ENCODE measurements at places on chromosomes 1 and 21.

DNA sequence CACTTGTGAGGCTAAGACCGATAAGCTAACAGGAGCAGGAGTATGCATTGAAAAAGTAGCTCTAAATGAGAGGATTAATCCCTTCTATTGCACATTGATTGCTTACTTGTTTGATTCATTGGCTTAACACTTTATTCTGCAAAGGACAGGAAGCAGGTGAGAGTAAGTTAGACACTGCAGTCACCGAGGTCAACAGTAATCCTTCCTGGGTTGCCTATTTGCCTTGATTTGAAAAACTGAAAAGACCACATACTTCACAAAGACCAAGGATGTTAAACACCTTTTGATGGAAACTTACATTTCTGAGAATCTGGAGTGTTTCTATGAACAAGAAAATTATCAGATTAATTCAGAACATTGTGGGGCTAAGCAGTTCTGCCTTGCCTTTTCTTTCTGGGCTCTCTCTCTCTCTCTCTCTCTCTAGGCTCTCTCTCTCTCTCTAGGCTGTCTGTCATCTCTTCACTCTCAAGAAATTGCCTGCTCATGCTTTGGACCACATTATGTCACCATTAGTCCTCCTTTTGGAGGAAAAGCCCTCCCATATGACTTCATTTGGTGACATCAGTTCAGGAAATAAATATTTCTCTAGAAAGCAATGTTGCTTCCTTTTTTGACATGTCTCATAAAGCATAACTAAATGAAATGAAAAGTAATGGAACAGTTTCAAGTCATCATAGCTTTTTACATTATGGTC, 103.8 kb downstream of the TNFSF18 start:
- DNase-seq: no peak

DNA sequence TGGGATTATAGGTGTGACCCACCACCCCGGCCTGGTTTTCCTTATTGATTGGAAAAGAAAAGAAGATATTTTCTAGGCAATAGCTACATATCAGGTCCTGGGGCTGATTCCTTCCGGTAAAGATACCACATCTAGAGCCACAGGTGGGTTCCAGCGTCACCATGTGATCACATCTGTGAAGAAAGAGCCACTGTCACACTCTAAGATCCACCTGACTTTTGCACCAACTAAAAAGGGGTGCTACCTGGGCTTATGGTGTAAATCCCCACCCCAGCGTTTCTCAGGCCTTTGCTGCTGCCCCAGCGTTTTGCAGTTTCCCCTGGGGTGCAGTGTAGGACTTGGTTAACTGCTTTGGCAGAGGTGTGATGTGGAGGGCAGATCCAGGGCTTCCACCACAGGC, 22.3 kb upstream of the PDE9A start:
- DNase-seq: no peak

DNA sequence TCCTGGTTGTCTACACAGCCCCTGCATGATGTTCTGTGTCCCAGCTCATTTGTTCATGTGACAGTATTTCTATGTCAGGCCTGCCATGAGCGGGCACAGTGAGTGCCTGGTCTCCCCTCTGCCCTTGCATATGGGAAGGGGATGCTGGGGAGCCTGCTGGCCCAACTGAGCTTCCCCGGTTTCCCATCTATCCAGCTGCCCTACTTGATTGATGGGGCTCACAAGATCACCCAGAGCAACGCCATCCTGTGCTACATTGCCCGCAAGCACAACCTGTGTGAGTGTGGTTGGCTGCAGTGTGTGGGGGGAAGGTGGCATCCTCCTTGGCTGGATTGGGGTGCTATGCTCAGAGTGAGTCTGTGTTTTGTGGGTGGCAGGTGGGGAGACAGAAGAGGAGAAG, 1.5 kb downstream of the GSTM4 start:
- DNase-seq: no peak

DNA sequence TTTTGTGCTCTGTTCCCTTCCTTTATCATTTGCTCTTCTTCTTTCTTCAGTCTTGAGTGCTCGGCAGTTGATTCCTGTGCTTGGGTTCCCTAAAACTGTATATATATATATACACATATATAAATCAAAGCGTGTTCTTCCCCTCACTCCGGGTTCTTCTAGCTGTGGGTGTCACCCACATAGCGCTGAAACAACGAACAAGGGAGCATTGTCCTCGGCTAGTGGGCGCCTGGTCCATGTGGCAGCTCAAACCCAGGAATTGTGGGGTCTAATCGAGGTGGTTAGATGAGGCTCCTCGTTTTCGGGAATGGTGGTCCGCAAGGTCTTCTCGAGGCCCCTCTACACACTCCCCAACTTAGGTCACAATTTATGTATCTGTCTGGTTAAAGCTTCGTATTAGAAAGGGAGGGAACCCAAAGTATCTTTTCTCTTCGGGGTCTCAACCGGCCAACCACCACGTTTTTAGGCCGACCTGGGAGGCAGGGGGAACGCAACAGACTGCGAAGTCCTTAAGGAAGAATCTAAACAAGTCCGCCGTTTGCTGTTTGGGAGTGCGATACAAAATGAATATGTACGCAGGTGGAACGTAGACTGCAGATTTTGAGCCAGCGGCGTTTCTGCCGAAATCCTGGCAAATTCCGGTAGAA, 504 bp upstream of the SDHC start:
- no peak for DNase-seq

GRCh38 chr21:41222247-41223068, 54.5 kb downstream of the BACE2 start:
- DNase-seq: no peak

- DNase-seq: no peak
These were observed 82.1 kb downstream of the RRAGC start for GRCh38 chr1:38777464-38777957.

DNA sequence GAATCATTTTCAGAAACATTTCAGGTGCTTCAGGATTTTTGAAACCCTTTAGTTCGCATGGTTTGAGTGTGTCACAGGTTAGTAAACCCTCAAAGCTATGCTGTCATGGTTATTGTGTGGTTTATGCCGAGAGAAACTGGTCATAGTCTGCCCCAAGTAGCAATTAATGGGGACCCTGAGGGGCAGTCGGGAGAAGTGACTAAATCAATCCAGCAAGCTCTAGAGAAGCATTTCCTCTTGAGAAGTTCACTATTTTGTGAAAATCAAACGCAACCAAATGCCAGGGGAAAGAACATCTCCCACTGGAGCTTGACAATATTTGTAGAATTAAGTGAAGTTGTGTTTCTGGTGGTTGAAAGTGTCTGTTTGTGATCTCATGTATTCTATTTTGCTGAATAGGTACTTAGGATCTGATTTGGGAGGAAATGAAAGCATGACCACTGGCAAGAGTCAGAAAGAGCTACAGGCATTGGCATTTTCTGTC, 63.0 kb upstream of the BACH1 start:
- no peak for DNase-seq

- no peak for DNase-seq
These were observed 100.7 kb downstream of the RGL1 start for GRCh38 chr1:183905508-183906113.

GRCh38 chr1:99682291-99682751, 36.4 kb downstream of the PALMD start:
- DNase-seq: no peak

GRCh38 chr21:30468900-30469714, 11.1 kb downstream of the KRTAP19-1 start:
- DNase-seq: no peak

DNA sequence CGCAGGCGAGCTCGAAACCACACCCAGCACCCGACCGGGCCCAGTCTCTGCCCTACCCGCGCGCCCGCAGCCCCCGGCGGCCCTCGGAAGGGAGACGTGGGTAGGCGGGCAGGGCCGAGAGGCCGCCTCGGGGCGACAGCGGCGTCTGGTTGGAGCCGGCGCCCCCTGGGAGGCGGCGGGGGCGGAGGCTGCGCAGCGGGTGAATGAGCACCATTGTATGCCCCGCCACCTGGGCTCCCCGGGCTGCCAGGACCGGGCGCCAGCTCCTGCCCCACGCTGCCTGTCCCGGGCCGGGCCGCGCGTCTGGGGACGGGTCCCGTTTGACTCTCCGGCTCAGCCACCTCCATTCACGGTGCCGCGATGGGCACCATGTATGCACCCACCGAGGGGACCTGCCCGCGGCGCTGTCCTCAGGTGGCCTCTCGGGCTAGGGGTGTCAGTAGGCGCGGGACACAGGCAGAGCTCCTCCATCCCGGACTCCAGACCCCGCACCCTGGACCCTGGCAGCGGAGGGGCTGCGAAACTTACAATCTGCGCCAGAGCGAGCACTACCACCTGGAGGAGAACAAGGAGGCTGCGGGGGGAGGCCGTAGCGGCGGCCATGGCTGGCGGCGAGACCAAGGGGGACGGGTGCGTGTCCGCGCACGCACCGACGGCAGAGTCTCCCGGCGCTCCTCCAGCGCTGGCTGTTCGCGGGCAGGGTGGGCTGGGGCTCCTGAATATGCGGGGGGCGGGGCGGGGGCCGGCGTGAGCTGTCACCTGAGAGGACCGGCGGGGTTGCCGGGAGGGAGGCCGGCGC, at the start of gene COL9A2:
COL9A2 (minus strand) TSS at position 692 of the 799 bp plus-strand sequence; CDS start at position 603, 89 bp downstream.
- DNase-seq: peak; percentile 16

- DNase-seq: no peak
These were observed 23.6 kb upstream of the PSEN2 start for GRCh38 chr1:226846786-226847185.

GRCh38 chr1:59310549-59311250, 13.8 kb downstream of the FGGY start:
- DNase-seq: no peak

GRCh38 chr1:231748760-231749415, 122.3 kb downstream of the DISC1 start:
- no peak for DNase-seq

GRCh38 chr1:222529181-222529580, 18.7 kb downstream of the HHIPL2 start:
- DNase-seq: no peak

- DNase-seq: no peak
These were observed 11.7 kb upstream of the CR1L start for GRCh38 chr1:207633226-207633625.

- DNase-seq: no peak
These were observed 79.2 kb downstream of the MORN1 start for GRCh38 chr1:2312160-2312514.

GRCh38 chr1:4585216-4585615, 69.2 kb upstream of the AJAP1 start:
- no peak for DNase-seq

DNA sequence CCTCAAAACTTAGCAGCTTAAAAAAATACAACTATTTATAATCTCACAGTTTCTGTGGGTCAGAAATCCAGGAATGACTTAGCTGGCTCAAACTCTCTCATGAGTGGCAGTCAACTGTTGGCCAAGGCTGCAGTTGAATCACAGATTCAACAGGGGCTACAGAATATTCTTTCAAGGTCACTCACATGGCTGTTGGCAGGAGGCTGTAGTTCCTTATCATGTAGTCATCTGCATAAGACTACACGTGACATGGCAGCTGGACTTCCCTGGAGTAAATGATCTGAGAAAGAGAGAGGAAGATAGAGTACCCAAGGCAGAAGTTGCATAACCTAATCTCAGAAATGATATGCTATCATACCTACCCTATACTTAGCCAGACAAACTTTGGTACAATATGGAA, 75.2 kb upstream of the TSPAN2 start:
- no peak for DNase-seq

- DNase-seq: no peak
These were observed 4.5 kb upstream of the DDR2 start for GRCh38 chr1:162627662-162628296.

DNA sequence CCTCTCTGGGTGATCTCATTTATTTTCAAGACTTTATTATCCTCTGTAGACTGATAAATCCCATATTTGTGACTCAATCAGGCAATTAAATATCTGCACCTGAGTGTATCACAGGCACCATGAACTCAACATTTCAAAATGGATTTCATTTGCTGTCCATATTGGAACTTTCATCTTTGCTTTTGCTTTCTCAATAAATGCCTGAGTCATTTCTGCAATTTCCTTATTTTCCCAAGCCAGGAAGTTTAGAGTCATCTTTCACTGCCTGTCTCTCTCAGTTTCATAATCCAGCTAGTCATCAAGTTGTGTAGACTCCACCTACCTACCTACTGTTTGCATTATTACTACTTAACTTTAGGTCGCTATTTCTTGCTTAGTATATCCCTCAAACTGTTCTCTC, 540.9 kb downstream of the LMO4 start:
- no peak for DNase-seq

DNA sequence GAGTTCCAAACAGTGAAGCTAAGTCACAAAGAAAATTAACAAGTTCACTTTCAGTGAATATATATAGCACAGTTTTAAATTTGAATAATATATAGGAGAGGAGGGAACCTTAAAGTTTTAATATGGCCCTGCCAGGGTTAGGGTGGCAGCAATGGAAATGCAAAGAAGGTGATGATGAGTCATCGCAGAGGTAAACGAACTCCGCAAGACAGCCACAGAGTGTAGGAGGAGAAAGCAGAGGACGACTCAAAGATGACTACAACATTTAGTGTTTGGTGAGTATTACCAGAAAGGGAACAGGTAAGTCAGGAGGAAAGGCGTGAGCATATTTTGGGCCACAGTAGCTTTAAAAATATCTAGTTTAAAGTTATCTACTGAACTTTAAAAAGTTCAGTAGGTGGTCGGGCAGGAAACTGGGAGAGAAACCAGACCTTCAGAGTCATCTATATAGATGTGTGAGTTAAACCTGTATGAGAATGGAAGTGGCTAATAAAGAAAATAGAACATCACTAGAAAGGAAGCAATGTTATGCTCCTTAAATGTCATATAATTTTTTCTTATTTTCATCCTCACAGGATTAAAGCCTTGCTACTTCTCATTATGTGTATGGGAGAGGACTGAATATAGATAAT, 75.7 kb downstream of the UCHL5 start:
- DNase-seq: no peak

- DNase-seq: no peak
These were observed 92.0 kb upstream of the HAO2 start for GRCh38 chr1:119276558-119276957.

GRCh38 chr1:226181996-226182714, 4.4 kb downstream of the ACBD3 start:
- DNase-seq: no peak

DNA sequence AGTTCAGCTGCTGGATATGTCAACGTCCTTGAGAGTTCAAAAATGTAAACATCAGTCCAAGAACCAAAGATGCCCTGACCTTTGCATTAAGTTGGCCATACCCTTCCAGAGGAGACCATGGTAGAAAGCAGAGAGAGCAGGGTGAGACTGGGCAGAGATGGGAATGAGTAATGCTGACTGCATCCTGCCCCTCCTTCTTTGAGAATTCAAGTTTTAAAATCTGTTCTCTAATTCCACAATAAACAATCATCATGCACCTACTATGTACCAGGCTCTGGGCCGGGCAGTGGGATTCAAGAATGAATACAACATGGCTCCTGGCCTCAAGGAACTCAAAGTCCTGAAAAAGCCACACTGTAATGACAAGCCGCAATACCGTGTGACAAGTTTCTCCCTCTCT, 3.9 kb upstream of the HAO2 start:
- DNase-seq: no peak

- no peak for DNase-seq
These were observed 18.6 kb upstream of the SLC6A9 start for GRCh38 chr1:44049839-44050238.

- no peak for DNase-seq
These were observed 20.4 kb downstream of the CSDE1 start for GRCh38 chr1:114737314-114737849.

- DNase-seq: peak; percentile 76
These were observed 89.4 kb upstream of the IPO9 start for GRCh38 chr1:201739492-201740085.
